ENCODE measurements at places on chromosomes 5 and 9.

GRCh38 chr5:82601077-82601476, 322.9 kb upstream of the RPS23 start:
- no peak for DNase-seq

GRCh38 chr5:75324791-75325190, 12.2 kb upstream of the HMGCR start:
- no peak for DNase-seq

DNA sequence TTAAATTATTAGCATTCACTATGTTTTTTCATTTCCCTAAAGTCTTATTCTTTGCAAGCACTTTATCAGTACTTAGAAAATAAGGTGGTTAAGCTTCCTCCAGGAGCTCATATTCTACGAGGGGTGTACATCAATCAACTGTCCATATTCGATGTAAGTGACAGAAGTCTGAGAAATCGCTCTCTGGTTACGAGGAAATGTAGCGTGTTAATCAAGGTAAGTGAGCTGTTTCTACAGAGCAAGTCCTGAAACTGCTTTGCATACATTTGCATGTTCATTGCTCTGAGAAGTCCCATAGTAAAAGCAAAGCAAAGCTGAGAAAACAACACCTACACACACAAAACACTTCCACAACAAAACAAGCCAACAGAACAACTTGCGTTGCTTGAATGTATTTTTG, 893.9 kb upstream of the DMAC1 start:
- no peak for DNase-seq

DNA sequence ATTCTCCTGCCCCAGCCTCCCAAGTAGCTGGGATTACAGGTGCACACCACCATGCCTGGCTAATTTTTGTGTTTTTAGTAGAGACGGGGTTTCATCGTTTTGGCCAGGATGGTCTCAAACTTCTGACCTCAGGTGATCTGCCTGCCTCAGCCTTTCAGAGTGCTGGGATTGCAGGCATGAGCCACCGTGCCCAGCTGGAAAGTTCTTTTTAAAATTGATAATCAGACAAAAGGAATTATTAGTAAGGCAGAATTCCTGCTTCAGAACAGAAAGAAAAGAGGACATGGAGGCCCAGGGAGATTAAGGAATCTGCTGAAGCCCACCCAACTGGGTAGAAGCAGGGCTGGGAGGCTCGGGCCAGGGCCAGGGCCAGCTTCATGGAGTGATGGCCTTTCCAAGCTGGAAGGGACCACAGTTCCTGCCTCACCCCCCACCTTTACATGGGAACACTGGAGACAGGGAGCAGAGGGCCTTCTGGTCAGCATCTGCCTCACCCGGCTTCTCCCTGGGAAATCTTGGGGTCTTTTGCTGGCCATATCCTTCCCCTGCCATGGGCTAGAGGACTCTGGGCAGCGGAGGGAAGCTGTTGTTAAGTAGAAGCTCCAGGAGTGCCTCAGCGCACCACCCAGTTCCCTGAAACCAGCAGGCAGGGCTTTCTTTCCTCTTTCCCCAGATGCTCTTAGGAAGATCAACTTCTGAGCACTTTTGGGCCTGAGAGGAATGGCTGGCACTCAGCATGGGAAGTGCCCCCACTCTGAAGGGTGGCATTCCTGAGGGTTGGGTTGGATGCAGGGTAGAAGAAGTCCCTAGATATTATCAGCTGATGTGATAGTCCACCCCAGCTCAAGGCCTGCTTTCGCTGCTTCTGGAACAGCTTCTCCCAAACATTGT, 70.1 kb downstream of the RGS3 start:
- DNase-seq: no peak

DNA sequence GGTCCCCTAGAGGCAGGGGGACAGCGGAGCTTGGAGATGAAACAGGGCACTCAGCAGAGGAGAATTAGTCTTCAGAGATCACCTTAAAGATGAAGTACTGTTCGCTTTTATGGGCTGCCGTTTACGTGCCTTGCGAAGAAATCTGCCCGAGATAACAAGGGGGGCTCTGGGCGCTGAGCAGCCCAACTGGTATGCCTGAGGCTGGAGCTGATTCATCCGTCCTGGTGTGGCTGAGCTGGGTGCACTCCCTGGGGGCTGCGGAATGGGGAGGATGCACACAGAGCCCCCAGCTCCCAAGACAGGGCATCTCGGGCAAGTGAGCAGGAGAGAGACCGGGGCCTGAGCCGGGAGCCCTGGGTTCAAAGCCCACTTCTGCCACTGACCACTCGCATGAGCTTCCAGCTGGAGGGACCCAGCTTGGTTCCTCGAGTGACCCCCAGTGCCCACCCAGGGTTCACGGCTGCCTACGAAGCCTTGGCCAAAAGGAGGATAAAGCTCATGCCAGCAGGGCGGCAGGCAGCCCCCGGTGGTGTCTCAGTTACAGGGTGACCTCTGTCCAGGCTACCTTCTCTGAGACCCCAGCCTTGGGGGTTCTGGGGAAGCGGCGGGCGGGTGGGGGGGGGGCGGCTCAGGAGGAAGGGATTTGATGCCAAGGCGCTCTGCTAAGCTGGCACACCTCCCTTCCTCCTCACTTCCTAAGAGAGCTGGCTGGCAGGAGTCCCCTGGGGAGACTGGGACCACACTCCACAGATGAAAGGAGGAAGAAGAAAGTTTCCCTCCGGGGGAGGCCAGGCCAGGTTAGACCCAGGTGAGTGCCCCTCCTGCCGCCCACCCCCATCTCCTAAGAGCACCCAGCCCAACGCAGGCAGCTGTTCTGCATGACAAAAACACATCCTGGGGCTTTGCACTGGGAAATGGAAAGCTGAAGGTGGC, 5.7 kb downstream of the FIBCD1 start:
- DNase-seq: no peak

DNA sequence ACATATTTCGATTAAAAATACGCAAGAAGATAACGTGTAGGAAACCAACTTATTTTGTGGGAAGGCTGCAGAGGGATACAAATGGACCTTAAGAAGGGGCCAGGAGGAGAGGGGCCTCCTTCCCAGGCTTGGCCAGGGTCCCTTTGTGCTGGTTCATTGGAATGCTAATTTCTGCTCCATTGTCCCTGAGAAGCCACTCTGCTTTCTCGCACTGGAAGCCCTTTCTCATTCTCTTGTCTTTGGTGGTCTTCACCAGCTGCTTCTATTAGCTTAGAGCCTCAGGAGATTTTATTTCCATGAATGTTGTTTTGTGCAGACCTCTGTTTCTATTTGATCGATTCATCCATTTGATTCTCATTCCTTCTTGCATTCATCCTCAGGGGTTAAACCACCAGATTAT, 325.4 kb downstream of the TMEM38B start:
- DNase-seq: no peak

DNA sequence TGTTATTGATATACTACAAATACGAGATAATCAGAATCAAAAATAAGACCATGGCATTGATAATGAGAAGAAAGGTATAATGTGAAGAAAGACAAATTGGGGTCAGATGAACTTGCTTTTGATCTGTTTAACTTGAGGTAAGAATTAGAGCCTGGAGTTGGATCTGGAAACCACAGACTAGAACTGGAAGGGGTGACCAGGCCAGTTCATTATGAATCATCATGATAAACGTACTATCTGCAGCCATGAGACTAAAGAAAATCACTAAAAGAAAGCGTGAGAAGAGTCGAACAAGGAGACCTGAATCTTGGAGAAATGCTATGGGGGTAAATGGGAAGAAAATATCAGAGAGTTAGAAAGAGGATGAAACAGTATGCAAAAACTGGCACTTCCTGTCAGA, 967.5 kb downstream of the NR2F1-AS1 start:
- DNase-seq: no peak

DNA sequence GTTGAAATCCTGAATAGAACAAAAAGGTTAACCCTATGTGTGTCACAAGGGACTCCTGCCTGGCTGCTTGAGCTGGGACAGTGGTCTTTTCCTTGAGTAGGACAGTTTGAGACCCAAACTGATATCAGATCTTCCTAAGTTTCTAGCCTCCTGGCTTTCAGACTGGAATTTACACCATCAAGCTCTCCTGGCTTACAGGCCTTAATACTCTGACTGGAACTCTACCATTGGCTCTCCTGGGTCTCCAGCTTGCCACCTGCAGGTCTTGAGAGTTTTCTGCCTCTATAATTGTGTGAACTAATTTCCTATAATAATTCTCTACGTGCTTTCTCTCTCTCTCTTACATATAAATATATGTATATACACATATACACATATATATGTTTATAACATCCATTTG, 112.5 kb downstream of the PRR16 start:
- DNase-seq: no peak

GRCh38 chr5:73692166-73692640, 66.2 kb downstream of the ARHGEF28 start:
- no peak for DNase-seq

DNA sequence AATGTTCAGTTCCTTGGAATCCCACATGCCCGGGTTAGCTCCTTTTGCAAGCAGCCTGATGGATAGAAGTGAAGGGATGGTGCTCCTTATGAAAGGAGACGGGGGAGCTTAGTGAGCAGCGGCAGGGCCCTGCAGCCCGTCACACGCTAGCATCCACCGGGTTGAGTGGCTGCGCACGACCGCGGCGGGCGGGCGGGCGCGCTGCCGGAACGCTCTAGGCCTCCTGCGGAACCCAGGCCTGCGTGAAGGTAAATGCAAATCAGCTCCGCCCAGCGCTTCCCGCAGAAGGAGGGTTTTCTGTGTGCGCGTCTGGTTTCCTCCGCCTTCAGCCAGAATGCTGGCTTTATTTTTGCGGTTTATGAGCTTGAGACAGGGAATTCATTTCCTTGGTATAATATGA, 19.8 kb downstream of the IL12B start:
- DNase-seq: no peak

DNA sequence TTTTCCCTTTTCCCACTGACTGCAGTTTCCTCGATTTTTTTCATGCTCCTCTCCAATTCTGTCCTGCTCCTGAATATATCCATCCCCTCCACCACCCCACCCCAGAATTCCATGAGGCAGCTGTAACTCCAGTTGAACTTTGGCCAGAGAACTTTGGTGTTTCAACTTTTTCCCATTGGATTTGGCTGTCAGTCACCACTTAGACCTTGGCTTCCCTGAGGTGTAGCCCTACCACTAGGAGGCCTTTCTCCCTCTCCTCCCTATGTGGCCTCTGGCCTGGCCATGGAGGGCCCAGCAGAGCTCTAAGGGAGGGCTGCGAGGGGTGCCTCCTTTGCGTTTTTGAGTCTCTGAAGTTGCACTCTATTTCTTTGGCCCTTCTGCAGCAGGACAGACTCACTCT, 261.3 kb downstream of the PIK3R1 start:
- DNase-seq: no peak

GRCh38 chr5:56412601-56413379, 179.7 kb upstream of the ANKRD55 start:
- peak; percentile 8 for DNase-seq

DNA sequence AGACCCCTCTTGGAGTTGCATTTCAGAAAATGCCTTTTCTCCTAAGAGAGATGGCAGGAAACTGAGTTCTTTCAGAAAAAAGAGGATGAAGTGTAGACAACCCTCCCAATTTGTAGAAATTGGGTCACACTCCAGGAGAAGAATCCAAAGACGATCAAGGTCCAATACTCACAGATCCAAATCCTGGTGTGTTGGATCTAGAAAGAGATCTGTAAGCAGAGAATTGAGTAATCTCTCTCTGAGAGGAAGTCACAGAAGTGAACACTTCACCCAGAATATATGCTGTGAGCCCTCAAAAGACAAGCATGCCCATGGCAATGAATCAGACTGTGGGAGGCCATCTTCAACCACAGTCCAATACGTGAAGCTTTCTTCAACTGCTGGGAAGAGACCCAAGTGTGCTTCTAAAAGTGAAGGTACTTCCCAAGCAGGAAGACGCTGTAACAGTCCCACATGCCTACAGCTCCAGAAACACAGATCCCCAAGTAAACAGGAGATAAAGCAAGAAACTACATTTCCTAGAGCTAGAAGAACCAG, 182.7 kb downstream of the SMC2 start:
- no peak for DNase-seq

DNA sequence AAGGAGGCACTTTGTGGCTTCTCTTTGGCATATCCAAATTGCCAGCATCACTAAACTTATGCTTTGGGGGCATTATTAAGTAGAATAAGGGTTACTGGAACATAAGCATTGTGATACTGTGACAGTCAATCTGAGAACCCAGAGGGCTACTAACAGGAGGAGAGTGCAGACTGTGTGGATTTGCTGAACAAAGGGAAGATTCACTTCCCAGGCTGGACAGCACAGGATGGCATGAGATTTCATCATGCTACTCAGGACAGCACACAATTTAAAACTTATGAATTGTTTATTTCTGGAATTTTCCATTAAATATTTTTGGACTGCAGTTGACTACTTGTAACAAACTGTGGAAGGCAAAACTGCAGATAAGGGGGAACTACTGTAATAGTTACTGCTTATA, 212.5 kb downstream of the TMC1 start:
- no peak for DNase-seq

DNA sequence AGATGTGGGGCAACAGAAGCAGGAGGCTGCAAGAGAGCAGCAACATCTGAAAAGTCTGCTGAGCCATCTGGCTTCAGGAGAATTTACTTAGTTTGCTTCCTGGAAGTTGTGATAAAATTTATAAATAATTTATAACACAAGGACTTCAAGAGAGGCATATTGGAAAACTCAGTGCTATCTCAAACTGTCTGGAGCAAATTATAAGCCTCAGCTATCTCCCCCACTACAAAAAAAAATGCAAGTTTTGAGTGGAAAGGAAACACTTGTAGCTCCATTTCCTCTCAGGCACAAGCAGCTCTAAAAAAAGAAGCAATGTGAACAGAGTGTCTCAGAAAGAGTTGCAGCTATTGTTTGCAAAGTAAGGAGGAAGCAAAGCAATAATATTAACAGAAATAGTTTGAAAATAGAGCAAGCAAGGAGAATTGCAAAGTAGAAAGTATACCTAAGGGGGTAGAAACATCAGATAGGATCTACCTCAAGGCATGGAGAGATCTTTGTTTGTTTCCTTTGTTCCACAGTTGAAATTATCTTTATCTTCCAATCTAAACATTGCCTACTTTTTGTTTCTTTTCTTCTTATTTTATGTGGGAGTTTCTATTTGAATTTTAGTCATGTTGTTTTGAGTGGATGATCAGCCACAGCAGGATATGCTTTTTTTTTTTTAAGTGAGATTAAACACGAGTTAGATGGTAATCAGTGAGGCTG, 55.9 kb upstream of the IL6ST start:
- peak; percentile 64 for DNase-seq

DNA sequence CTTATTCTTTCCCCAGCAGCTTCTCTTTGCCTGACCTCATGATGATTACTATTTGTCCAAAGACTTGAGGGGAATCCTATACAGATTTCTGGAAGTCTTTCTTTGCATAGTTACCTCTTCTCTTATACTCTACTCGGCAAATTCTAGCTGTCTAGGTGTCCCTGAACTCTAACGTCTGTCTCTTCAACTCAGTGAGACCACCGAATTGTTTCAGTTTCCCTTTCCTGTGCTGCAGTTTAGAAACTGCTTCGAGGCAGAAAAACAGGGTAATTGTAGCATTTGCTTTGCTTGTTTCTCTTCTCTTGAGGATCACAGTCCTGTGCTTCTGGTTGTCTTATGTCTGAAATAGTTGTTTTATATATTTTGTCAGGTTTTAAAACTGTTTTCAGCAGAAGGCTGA, 14.8 kb downstream of the LVRN start:
- DNase-seq: no peak

- no peak for DNase-seq
Measured at GRCh38 chr5:120314191-120314590, 149.9 kb upstream of the PRR16 start.

- no peak for DNase-seq
Measured at GRCh38 chr5:17257705-17258273, 40.4 kb downstream of the BASP1 start.

- no peak for DNase-seq
Measured at GRCh38 chr9:87849144-87849758, 33.4 kb upstream of the SPATA31E1 start.
